ENCODE measurements at places on chromosomes 3 and 15.

DNA sequence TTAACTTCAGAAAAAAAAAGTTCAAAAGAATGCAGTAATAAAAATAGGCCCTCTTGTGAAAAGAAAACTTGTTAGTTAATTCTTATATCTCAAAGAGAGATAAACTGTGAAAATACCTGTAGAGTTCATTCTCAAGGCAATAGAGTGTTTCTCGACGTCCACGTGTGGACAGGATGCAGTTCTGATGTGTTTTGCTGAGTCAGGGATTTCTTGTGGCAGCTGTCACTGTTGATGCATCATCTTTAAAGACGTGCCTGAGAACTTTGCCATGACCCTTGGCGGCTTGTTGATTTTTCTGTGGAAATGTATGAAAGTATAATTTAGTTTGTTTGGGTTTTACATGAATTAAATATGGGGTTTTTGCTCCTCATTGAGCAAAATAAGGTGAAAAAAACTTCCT is 702.2 kb downstream of the NLGN1 start:
- no peak for DNase-seq

DNA sequence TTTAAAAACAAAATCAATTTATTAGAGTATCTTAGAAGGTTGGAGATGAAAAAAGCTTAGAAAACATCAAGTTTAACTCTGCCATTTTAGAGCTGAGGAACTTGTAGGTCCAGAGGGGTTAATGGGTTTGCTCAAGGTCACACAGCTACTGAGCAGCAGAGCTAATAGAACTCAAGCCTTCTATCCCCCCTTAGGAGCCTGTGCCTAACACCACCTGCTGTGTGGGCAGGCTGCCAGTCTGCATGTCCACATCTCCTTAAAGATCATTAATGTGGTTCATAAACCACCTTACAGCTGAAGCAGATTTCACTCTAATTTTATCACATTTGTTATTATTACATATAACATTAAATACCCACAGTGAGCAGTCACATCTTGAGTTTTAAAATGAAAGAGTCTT is 14.1 kb upstream of the SLC35G2 start:
- DNase-seq, result no peak

- DNase-seq, result no peak
Observed at GRCh38 chr15:88323976-88324740, 67.6 kb upstream of the NTRK3 start.

DNA sequence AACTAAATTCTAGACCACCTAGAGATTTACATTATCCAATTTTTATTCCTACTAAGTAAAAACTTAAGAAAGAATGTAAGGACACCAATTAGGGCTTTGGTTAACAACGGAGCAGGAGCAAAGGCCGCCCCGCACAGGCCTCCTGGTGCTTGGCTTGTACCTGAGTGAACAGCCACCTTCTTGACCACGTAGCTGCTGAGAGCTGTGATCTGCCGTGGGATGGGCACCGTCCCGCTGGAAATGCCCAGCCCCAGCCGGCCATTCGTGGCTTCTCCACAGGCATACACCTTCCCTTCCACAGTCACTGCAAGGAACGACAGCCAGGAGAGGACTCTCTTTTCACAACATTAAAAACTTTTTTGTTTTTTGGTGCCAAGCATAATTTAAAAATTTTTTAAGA is 79.6 kb upstream of the OCA2 start:
- DNase-seq, result no peak

- no peak for DNase-seq
Observed at GRCh38 chr3:113532698-113533533, 561 bp downstream of the SIDT1 start.

- DNase-seq, result no peak
Observed at GRCh38 chr3:36312351-36312750, 68.0 kb upstream of the STAC start.

DNA sequence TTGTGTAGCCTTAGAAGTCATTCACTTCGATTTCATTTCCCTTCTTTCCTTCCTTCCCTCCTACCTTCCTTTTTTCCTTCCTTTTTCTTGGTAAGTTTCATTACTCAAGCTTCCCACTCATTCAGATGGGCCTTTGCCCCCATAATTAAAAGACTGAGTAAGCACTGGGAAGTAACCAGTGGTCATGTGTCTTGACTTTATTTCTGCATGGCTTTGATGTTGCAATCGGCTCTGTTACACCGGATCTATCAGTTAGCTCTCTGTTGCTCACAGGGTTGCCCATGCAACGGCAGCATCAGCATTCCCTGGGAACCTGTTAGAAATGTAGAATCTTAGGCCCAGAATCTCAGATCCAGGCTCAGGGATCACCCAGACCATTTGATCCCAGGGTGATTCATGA is 25.6 kb upstream of the LARS2 start:
- DNase-seq, result no peak
